ENCODE measurements at places on chromosomes 12 and 14.

GRCh38 chr14:51547260-51547659, 104.5 kb upstream of the FRMD6 start:
- peak; percentile 99 for DNase-seq

DNA sequence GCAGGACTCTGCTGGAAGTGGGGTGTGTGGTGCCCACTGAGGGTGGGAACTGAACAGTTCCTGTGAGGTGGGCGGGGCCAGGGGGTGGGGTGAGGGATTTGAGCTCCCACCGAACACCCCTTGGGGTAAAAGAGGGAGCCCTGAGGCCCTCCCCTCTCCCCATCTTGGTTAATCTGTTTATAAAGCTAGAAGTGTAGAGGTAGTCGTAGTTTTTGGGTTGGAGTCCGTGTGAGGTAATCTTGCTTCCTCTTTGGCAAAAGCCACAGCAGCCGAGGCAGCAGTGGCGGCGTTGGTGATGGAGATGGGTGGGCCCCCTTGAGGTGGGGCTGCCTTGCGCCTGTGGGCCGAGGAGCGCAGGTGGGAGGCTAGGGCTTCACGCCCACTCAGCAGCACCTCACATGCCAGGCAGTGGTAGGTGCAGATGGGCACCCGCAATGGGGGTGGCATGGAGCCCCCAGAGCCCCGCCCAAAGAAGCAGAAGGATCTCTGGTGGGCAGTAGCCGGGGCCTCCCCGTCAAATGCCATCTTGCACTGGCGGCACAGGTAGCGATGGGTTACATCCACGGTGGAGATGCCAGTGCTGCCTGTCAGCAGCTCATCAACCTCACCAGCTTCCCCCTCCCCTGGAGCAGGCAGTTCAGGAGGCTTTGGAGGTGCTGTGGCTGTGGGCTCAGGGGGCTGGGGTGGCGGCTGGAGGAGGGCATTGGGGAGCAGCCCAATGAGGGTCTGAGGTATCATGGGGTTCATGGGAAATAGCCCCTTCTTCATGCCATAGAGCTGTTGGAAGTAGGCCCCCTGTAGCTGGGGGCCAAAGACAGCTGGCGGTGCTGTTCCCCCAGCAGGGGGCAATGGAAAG, 29.6 kb downstream of the ZFHX2 start:
- DNase-seq = no peak

GRCh38 chr12:67981287-67982162, 7.7 kb upstream of the IFNG-AS1 start:
- DNase-seq = peak; percentile 96

GRCh38 chr14:94112513-94113063, 2.1 kb downstream of the IFI27 start:
- DNase-seq = no peak

DNA sequence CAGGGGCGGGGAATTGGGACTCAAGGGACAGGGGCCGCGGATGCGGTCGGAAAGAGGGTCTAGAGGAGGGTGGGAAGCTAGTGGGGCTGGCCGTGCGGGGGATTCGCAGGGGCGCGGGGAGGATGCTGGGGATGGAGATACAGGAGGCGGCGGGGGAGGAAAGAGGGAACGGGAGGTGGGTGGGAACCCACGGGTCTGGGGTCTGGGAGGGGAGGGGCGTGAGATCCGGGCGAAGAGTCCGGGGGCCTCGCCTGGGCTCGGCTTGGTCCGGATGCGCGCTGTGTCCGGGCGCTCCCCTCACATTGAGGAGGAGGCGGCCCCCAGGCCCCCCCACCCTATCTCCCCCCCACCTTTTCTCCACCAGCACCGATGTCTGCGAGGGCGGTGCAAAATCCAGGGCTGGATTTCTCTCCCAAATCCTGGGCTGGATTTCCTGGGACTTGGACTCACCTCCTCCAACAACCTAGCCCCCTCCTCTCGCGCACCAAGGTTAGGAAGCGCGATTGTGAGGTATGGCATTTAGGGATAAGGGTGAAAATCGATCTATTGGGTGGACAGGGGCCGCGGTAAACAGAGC, at the start of gene AGAP2:
AGAP2 (minus strand) TSS at position 82 of the 577 bp plus-strand sequence. CDS start 496 bp downstream, outside the sequence.
- no peak for DNase-seq

DNA sequence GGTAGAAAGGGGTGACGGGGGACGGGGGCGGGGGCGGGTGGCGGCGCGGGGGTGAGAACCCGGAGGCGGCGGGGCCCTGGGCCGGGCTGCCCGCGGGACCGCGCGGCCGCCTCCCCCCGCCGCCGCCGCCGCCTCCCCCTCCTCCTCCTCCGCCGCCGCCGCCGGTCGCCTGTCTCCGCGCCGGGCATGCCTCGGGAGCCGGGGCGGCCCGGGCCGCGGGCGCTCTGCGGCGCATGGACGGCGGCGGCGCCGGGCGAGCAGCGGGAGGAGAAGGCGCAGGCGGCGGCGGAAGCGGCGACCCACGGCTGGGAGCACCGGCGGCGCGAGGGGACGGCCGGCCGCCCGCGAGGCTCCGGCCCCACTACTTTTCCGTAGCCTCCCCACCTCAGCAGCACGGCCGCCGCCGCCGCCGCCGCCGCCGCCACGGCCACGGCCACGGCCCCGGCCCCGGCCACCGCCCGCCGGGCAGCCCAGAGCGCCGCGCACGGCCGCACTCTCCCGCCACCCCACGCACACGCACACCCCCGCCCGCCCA, at the start of gene NPAS3:
NPAS3 (plus strand) TSS at position 161 of the 535 bp plus-strand sequence.
- DNase-seq = peak; percentile 31

GRCh38 chr12:39613525-39613924, 6.1 kb downstream of the ABCD2 start:
- DNase-seq = no peak

DNA sequence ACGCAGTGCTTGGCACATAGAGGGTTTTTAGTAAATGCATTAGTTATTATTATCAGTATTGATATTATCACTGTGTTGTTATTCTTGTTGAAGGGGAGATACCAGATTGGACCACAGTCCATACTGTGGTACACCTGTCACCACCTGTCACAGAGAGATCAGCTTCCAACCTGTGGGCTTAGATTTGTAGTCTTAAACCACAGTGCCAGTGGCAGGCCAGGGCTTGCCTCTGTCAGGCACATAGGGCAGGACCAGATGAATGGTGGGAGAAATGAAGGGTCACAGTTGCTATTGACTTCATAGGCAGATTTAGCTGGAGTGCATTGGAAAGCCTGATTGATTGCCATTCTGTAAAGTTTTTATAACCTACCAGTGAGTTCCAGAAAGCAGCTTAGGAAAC, 35.1 kb downstream of the ARL1 start:
- DNase-seq = no peak

DNA sequence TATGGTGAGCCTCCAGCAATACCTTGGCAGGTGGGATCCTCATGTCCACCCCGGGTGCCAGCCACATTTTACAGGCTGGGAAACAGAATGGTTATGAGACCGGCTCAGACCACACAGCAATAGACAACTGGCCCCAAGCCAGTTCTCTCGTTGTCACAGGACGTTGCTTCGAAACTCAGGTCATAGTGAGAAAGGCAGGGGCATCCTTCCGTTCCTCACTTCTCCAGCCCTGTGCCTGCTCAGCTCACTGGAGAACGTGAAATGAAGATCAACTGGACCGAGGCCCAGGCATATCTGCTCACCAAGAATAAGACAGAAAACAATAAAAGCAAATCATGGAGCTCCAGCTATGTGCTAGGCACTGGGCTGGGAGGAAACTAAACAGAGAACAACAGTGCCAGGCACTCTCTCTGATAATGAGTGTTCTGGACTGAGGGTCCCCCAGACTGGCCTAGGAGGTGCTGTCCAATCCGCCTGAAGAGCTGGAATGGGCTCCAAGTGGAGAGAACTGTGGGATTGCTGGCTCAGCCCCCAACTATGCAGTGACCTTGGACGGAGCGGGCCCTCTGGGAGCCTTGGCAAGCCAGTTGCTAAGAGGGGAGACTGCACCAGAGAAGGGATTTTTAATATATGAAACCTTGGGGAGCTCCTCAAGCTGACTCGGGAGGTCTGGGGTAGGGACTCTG, 18.8 kb upstream of the FAIM2 start:
- DNase-seq = no peak

GRCh38 chr12:25423355-25424050, 129.6 kb downstream of the LMNTD1 start:
- no peak for DNase-seq

DNA sequence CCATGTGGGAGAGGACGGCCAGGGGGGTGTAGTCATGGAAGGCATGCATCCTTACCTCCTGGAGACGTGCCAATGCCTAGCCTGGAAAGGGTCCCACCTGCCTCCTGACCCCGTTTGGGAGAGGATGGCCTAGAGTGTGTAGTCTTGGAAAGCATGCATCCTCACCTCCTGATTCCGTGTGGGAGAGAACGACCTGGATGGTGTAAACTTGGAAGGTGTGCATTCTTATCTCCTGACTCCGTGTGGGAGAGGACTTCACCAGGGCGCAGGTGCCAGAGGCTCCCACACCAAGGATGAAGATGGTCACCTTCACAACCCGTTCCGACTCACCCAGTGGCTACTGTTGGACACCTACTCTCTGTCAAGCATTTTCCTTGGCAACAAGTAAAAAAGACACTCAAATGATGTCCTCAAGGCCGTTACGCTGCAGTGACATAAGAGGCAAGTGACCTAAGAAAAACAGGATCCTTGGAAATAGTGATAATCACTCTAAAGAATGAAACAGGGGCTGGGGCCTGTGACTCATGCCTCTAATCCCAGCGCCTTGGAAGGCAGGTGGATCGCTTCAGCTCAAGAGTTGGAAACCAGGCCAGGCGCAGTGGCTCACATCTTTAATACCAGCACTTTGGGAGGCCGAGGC, 37.5 kb upstream of the FZD10 start:
- DNase-seq = no peak

Measured in fibroblast of skin of scalp (primary cell).